ENCODE measurements at places on chromosomes 11 and 22.

- no peak for DNase-seq
Observed at GRCh38 chr22:35838855-35839576, 121.3 kb downstream of the APOL5 start.

GRCh38 chr11:129146191-129146590 lies 45.9 kb downstream of the ARHGAP32 start:
- DNase-seq = no peak

GRCh38 chr22:42069801-42070516 lies 653 bp downstream of the NAGA start:
- DNase-seq = no peak

DNA sequence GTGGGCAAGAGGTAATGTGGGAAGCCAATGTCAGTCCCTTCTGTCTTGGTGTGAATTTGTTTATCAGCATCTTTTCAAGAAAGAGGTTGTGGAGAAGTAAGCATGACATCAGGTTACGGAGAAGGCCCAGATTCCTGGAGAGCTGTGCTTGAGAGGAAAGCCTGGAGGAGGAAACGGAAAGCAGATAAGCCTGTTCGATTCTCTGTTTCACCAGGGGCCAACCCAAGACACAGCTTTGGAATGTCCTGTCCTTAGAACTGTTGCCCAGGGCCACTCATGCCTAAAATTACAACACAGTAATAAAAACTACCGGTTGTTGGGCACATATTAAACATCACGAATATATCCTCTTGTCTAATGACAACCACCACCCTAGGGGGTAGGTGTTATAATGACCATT lies 148.5 kb downstream of the NAV2 start:
- DNase-seq = no peak

DNA sequence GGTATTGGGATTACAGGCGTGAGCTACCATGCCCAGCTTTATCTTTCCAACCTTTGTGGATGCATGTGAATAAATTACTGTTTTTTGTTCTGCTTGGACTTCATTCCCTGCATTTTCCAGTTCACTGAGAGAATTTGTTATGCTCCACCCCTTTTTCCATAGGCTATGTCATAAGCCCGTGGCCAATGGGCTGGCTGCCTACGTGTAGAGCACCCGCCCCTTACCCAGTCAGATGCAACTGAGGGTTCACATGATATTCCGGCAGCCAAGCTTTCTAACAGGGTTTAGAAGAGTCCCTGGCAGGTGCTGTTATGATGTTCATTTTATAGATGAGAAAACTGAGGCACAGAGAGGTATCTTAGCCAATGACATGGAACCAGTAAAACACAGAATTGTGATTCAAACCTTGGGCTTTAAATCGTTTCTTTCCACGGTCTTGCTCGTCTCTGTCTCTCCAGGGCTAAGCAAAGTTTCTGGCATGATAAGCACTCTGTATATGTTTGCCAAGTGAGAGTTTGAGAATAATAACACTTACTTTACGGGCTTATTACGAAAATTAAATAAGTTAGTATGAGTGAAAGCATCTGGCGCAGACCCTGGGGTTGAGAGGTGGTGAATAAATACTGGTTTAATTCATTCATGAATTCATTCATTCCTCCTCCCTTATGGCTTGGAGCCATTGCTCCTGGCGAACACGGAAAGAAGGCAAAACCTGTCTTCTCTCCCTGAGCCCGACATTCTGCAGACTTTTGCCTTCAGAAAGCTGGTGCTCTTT lies 42.4 kb upstream of the RASD2 start:
- no peak for DNase-seq

- DNase-seq = no peak
Observed at GRCh38 chr22:21755851-21756284, 20.3 kb upstream of the YPEL1 start.

- DNase-seq = no peak
Observed at GRCh38 chr11:27971171-27971570, 136.8 kb downstream of the KIF18A start.

DNA sequence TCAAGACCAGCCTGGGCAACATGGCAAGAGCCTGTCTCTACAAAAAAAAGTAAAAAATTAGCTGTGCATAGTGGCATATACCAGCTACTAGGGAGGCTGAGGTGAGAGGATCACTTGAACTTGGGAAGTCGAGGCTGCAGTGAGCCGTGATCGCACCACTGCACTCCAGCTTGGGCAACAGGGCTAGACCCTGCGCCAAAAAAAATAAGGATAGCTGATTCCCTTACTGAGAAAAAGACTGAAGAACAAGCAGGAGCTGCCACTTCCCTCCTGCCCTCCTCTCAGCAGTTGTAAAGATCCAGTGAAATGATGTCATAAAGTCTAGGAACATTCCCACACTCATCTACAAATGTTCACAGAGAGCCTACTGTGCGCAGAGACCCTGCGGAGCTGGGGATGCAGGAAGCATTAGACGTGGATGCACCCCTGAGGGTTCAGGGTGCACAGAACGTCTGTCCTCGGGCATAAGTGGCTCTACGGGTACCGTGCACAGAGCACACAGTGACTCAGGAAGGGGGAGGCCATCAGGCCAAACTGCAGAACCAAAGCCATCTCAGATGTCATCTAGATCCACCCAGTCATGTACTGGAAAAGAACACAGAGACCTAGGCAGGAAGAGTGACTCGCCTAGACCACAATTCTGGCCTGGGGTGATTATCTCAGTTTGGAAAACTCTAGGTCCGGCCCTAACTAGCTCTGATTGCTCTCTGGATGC lies 11.7 kb downstream of the SEC14L2 start:
- DNase-seq = no peak

DNA sequence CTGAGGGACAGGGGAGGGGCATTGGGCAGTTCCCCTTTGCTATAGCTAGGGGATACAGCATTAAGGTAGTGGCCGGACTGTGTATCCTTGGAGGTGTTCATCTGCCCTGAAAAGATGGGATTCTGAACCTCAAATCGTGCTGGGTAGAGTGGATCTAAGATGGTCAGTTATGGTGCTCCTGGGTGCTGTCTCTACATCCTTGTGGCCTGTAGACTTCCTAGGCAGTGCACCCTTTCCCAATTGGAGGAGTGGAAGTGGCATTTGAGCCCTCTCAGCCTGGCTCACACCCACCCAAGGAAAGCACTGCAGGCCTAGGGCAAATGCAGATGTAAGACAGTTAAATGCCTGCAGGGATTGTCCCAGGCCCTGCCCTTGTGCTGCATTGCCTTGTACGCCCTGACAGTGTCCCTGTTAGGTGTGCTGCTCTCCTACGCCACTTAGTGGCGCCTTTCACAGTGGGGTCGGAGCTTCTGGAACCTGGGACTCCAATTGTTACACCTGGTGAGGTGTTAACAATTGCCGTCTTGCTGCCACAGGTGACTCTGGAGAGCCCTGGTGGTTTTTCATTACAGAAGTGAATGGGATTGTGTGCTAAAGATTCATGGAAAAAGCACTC lies 35.0 kb downstream of the PPFIBP2 start:
- DNase-seq = no peak

DNA sequence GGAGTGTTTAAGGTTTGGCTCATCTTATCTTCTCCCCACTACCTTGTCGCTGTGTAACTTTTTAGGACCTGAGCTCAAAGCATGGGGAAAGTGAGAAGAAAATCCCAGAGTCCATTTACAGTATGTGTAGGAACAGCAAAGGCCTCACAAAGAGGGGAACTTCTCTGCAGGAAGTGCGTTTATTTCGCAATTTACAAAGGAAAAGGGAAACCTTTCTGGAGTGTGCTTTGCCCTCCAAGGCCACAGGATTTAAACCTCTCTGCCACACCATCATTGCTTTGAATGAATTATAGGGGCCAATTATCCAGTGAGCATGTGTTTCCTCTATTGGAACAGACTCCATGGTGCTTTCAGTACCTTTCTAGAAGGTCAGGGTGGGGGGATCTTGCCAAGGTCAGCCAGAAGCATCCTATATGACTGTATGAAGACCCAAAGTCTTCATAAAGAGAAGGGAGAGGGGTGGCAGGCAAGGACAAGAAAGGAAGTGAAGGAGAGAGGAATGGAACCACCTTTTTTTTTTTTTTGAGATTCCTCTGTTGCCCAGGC lies 68.1 kb upstream of the LMO2 start:
- no peak for DNase-seq

- no peak for DNase-seq
Observed at GRCh38 chr11:12066056-12066798, 44.2 kb upstream of the MICAL2 start.

GRCh38 chr22:27123880-27124279 lies 466.5 kb downstream of the MIAT start:
- DNase-seq = no peak

DNA sequence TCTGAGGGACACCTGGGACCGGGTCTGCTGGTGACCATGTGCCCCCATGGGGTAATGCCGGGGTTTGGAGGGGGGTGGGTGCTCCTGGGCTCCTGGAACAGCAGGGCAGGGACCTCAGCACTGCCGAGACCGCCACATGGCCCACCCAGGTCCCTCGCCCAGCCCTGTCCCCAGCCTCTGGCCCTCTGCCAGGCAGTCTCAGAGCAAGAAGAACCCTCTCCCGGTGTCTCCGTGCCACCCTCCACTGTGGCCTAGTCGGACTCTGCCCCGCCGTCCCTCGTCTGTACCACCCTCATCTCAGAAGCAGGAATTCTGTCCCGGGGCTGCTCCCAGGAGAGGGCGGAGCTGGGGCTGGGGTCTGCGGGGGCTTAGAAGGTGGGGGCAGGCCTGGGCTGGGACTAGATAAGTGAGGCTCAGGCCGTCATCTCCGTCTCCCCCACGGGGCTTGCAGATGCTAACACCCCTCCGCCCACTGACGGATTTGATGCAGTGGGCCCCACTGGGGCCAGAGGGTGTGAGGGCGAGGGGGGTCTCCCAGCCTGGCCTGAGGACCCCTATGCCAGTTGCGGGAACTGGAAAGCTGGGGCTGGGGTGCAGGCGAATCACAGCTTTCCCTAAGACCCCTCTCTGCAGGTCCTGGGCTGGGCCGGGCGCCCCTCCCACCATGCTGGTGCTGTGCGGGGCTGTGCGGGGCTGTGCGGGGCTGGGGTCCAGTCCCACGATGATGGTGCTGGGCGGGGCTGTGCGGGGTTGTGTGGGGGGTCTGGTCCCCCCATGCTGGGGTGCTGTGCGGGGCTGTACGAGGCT lies 1.1 kb downstream of the MUC5AC start:
- no peak for DNase-seq

DNA sequence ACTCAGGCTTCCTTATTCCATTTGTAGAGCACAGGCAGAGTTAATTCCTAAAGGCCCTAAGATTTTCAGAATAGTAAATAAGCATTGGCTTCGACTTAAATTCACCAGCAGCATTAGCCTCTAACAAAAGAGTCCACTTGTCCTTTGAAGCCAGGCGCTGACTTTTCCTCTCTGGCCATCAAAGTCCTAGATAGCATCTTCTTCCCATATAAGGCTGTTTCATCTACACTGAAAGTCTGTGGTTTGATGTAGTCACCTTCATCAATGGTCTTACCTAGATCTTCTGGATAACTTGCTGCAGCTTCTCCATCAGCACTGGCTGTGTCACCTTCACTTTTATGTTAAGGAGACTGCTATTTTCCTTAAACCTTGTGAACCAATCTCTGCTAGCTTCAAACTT lies 118.3 kb upstream of the SOX6 start:
- DNase-seq = no peak

GRCh38 chr11:8676458-8676857 lies 6.0 kb downstream of the TRIM66 start:
- no peak for DNase-seq

DNA sequence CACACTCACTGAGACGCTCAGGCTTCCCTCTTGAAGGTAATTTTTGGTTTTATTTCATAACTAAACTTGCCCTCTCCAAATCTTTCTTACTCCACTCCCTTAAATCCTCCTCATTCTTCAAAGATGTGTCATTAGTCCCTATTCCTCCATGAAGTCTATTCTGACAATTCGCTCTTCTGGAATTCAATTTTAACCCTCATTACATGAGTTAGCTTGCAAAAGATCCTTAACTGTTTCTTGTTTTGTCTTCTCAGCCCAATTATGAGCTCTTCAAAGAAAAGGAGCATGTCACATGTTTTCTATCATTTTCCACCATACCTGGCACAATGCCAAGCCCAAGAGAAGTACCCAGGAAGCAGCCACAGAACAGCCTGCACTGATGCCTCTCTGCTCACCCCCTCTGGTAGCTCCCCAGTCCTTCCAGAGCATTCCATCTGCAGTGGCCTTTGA lies 13.0 kb downstream of the GALNT18 start:
- DNase-seq = no peak

DNA sequence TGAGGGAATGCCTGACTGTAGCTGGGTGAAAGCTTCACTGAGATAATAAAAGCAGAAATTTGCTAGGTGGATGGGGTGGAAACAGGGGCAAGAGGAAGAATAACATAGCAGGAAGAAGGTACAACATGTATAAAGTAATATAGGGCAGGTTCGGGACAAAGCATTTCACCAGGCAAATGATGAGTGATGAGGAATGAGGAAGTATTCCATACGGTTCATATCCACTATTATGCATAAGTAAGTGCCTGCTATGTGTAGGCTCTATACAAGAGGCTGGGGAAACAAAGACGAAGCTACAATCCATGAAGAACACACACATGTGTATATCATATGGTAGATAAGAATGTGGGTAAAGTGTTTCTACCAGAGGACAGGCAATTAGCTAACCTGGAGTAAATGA lies 7.9 kb downstream of the NDUFC2 start:
- DNase-seq = no peak

DNA sequence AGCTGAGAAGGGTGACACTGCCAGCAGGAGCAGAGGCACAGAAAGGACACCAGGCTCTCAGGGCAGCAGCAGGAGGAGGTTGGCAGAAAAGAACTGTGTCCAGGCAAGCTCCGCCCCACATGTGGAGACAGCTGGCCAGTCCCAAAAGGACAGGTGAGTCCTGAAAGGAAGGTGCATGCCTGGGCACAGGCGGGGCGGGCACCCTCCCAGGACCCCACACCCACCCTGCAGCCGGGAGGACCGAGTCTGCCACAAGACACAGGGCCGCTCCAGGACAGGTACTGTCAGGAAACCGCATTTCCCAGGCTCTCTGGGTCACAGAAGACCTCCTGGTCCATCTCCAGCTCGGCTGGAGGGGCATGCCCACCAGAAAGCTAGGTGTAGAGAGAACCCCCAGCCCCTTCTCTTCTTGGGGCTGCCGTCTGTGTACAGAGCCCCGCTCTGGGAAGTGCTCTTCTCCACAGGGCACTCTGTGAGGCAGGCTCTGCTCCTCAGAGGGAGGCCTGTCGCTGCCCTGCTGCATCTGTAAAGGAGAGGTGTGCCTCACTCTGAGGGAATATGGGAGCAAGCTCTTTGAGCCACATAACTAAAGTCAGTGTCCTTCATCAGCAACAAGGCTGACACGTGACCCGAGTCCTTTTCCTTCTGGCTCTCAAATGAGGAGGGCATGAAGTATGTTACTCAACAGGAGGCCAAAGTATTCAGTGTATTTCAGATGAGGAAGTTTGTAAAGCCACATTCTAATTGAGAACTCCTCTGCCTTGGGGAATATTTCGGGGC lies 50.5 kb downstream of the CLTCL1 start:
- DNase-seq = no peak

DNA sequence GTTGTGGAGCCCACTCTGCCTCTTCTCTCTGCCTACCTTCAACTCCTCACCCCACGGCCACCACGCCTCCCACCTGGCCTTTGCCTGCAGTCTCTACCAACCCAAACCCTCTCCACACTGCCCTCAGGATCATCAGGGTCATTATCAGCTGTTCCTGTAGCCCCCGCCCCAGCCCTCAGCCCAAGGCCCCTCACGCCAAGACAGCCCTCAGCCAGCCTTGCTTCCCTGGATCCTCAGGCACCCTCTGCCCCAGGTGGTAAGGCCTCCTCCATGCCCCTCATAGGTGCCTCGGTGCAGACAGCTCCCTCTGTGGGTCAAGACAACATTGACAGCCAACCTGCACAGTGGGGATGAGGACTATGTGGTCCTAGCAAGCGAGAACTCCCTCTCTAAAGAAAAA lies 1.7 kb downstream of the SBF1 start:
- peak; percentile 30 for DNase-seq

- DNase-seq = no peak
Observed at GRCh38 chr11:66509131-66509561, 1.3 kb upstream of the BBS1 start.

- DNase-seq = no peak
Observed at GRCh38 chr11:94849839-94850238, 81.7 kb downstream of the AMOTL1 start.
